ENCODE measurements at places on chromosomes 3 and 15.
A peak's percentile ranks its signal among the peaks of the same experiment; 100 is the strongest.

GRCh38 chr3:155101398-155101797 lies 21.3 kb downstream of the MME start:
- no peak for DNase-seq

GRCh38 chr3:32951410-32951811 lies at the start of gene CCR4:
CCR4 (plus strand) TSS chr3:32951644; CDS start chr3:32953423, 1,779 bp downstream.
- DNase-seq = peak; percentile 51

- DNase-seq = no peak
These were observed 21.0 kb downstream of the ZNF385D start for GRCh38 chr3:21729888-21730459.

GRCh38 chr3:77042882-77043281 lies 3.0 kb downstream of the ROBO2 start:
- no peak for DNase-seq

DNA sequence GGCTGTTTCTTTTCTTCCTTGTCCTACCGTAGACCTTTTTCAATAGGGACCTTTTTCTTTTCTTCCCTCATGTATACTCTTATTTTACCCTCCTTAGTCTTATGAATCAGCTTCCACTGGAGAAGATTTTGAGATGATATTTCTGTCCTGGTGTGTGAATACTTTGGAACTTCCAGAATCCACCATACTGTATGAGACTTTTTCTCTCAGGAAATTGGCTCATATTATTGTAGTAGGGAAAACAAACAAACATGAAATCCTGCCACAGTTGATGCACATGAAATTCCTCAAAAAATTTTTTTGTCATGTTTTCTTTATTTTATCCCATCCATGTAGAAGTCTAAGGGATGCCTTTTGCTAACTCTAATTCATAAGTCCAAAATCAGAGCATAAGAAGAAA lies 289.3 kb upstream of the PLSCR5 start:
- no peak for DNase-seq

DNA sequence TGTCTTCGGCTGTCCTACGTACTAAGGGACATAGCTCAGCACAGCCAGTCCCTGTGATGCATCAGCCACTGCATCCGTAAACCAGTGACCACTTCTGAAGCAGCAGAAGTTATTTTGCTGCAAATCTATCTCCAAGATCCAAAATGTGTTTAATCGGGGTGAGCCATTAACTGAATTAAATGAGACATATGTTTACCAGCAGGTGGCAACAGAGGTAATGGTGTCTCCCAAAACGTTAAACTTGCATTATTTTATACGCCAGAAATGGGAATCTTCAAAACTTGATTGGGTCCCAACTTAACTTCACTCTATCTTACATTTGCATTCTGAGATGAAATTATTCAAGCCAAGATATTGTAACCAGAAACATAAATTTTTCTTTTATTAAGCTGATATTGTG lies 75.3 kb upstream of the BOC start:
- DNase-seq = no peak

DNA sequence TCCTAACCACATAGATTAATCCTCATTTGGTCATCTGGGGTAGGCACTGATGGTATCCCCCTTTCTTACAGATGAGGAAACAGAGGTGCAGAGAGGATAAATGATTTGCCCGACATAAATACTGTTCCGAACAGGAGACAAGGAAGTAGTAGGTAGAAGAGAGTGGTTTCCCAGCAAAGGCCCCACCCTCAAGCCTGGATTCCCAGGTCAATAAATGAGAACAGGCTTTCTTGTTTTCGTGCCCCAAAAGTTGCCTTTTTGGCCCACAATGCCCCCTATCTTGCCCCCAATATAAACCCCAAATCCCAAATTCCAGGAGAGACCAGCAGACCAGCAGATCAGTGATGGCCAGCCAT lies 125.5 kb upstream of the PRR20G start:
- no peak for DNase-seq

DNA sequence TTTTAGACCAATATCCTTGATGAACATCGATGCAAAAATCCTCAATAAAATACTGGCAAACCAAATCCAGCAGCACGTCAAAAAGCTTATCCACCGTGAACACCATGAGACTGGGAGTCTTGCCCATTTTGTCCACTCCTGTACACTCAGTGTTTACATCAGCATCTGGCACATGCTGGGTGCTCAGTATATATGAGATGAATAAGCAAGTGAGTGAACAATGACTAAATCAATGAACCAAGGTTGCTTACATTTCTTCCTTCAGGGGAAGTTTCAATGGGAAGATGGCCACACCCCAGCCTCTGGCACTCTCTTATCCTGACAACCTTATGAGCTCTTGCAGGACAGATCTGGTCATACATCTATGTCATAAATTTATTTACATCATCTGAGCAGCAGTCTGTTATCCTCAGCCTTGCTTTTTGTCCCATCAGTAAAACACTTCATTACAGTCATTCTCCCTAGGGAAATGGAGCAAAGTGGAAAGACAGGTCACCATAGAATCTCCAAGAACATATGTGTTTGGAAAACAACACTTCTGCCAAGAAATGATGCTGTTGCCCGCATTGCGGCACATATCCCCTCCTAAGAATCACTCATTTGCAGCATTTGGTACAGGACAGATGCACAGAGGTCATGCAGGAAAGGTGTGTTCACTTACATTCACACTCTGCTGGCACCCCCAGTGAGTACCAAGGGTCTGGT lies 171.8 kb upstream of the EIF1B start:
- no peak for DNase-seq

DNA sequence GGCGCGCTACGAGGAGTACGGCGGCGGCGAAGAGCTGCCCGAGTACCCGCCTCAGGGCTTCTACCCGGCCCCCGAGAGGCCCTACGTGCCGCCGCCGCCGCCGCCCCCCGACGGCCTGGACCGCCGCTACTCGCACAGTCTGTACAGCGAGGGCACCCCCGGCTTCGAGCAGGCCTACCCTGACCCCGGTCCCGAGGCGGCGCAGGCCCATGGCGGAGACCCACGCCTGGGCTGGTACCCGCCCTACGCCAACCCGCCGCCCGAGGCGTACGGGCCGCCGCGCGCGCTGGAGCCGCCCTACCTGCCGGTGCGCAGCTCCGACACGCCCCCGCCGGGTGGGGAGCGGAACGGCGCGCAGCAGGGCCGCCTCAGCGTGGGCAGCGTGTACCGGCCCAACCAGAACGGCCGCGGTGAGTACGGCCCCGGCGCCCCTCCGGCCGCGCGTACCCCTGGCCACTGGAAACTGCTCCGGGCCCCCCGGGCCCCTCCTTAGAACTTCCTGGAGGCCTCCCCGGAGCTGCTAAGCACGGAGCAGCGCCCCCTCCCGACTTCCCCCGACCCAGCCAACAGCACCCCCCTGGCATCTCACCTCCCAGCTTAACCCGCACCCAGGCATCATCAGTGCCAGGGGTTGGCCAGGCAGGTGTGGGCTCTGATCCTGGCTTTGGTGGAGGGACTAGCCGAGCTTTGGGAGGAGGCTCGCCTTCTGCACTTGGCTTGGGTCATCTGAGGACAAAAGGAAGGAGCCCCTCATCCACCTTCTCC lies 1.4 kb downstream of the LOXL1 start:
- peak; percentile 72 for DNase-seq

- no peak for DNase-seq
These were observed 20.9 kb downstream of the SLC2A2 start for GRCh38 chr3:171005648-171006047.

- peak; percentile 38 for DNase-seq
These were observed at the start of gene SV2B for GRCh38 chr15:91099995-91100813. SV2B (plus strand) TSS chr15:91100257; CDS start chr15:91226264, 126,007 bp downstream.

DNA sequence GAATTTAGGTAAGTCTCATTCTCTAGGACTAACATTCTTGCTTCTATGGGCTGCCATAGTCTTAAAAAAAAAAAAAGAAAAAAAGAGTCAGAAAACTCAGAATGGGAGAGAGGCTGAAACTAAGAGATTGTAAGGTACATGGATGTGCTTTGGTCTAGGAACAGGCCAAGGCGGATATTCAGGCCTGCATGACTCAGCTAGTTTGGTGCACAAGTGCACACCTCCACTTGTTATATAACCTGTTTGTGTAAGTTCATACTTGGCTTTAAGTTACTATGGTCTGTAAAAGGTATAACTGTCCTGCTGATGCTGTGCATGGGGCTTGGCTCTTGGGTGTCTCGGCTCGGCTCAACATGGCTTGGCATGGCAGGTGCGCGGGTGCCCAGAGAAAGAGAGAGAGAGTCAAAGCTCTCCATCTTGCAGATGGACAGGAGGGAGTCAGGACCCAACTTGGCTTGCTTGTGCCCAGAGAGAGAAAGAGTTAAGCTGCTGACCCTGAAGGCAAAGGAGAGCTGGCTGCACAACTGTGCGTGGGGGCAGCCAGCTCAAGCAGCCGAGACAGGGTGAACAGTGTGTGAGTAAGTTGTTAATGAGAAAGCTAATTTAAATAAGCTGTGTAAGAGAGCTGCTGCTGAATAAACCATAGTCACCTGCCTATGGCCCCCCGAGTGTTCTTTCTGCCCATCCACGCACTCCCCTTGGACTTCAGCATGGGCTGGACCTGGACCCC lies 31.4 kb upstream of the CHRNB4 start:
- DNase-seq = no peak

GRCh38 chr3:197406266-197406665 lies 107.9 kb upstream of the DLG1 start:
- no peak for DNase-seq

GRCh38 chr15:64634576-64635498 lies 140.6 kb downstream of the RBPMS2 start:
- DNase-seq = no peak

- no peak for DNase-seq
These were observed 1105.9 kb downstream of the NAALADL2 start for GRCh38 chr3:175965036-175965435.

DNA sequence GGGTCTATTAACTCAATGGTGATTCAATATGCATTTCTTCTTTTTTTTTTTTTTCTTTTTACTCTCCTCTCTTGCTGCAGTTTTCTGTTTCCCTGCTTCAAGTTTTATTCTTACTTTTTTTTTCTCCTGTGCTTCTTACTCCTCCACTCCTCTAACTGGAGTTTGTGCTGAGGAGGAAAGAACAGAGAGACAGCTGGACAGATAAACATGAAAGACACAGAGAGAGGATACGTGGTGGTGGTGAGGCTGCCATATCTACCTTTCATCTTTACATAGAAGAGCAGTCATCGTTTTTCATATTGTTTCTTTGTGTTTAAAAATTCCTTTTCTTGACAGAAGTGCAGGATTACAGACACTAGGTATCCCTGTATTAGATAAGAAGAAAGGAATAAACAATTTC lies 262.8 kb downstream of the OTOL1 start:
- no peak for DNase-seq

GRCh38 chr15:60212536-60212935 lies 185.2 kb downstream of the ANXA2 start:
- DNase-seq = no peak

GRCh38 chr3:49277383-49277775 lies 347 bp upstream of the C3orf62 start:
- no peak for DNase-seq

DNA sequence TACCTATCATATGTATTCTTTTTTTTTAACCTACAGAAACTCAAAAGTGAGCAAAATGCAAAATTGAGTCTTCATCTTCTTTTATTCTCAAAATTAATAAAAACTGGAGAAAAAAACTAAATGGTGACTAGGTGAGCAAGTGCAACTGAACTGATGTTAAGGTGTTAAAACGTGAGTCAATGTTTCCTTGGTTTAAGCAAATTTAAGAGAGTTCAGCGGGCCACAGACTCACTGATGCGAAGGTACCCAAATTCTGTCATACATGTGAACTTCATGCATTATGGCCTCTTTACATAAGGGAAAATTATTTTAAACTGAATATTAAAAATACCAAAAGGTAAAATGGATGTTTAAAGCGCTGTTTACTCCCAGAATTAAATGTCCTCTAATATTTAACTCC lies 206.6 kb downstream of the FOXP1 start:
- DNase-seq = no peak

DNA sequence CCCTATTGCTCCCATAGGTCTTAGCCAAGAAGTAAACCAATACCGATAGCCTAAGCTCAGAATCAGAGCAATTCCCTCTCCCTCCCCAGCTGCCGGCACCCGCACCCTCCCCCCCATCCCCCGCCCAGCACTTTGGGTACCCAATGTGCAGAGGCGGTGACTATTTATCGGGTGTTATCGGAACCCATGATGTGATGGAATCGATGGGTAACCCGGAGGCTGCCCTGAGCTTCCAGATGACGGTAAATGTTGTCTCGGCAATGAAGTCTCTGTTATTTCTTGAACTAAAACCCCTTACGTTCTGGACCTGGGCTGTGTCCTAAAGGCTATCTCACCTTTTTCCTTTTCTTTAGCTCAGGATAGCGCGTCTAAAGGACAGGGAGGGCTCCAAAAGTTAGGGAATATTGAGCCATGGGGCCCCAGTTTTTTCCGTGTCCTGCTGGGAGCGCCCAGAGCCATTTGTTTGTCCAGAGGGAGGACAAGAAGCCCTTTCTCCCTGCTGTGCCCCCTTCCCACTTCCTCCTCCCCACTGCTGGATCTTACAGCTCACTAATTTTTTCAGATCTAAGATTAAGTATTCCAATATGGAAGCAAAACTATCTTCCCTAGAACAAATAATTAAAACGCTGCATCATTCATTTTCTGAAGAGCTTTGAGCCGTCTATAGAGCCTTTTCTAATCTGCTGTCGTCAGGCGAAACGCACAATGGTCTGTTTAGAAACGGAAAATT lies 1.5 kb downstream of the SLITRK3 start:
- no peak for DNase-seq

DNA sequence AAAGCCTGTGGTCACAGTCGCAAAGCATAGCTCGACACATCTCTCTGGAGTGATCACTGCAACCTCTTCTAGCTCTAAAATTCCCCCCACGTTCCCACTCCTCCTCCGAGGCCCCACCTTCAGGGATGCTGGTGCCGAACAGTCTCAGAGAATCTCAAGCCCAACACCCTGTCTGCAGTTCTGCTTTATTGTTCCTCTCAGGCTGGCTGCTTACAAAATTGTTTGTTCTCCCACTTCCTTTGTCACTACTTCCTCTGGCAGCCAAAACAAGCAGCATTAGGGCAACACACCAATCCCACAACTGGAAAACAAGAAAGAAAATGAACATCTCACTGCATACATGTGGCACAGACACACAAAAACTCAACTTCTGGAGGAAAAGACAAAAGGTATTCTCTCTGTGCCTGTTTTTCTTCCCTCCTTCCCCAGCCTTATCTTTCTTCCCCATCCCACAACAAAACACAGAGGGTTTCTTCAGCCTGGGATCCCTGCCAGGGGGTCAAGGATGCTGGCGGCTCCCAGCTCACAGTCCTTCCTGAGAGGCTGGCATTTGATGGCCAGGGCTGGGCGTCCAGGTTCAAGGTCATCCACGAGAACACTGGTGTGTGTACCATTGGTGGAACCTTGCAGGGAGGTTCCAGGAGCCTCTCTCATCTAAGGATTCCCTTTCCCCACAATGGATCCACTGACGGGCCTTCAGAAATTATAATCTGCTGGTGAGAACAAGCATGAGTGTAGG lies 108.4 kb downstream of the TMCO5A start:
- no peak for DNase-seq
